ENCODE measurements at places on chromosomes 16 and 17.

DNA sequence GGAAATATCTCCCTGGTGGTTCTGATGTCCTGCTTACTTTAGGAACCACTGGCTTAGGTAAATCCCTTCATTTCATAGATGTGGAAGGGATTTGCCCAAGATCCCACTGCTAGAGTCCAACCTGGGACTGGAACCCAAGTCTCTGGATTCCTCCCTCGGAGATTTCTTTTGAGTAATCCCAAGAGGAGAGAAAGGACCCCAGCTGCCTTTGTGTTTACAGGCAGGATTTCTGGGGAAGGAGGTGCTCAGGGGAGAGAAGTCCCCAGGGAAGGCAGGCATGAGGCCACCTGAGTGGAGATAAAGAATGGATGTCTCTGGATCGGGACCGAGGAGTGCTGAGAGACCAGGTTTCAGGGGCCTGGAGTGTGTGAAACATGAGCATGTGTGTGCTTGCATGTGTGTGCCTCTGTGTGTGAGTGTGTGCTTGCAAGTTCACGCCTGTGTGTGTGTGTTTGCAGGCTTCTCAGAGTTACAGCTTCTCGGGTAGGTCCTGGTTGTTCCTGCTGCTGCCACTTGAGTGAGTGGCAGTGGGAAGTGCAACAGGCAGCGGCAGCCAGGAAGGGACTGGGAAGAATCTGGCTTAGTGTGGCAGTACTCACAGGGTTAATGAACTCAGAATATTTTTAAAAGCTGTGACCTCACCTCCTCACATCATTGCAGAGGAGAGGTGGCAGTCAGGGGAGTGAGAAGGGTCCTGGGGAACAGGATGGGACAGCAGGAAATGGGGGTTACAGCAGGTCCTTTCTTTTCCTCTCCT is 2.2 kb downstream of the KCNH6 start:
- no peak for DNase-seq

DNA sequence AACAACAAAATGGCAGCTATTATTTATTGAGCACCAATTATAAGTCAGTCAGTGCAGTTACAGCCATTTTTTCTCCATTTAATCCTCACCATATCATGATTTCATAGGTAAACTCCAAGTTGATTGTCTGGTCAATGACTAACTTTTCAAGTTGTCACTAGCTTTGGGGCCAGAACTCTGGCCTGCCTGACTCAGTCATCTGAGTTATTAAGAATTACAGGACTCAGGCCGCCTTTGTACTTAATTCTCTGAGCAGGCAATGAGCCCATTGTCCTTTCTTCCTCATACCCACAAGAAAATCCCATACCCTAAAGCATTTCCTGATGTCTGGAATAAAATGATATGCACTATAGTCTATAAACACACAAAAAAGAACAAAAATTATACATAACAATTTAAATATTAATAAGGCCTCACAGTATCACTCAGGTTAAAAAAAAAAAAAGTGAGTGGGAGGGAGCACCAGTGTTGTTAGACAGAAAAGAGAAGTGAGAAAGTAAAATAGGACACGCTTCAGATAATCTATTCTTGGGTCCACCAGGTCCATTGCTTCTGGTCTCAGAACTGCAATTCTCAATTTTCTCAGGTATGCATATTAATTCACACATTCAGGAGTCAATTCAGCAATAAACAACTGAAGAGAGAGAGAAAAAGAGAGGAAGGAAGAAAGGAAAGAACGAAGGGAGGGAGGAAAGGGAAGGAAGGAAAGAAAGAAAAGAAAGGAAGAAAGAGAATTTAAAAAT is 70.2 kb downstream of the SPAG9 start:
- DNase-seq: no peak

GRCh38 chr16:66874079-66874775 is 6.1 kb upstream of the PDP2 start:
- no peak for DNase-seq

- DNase-seq: no peak
Observed at GRCh38 chr16:35744726-35745125, 2285.3 kb downstream of the TP53TG3F start.

DNA sequence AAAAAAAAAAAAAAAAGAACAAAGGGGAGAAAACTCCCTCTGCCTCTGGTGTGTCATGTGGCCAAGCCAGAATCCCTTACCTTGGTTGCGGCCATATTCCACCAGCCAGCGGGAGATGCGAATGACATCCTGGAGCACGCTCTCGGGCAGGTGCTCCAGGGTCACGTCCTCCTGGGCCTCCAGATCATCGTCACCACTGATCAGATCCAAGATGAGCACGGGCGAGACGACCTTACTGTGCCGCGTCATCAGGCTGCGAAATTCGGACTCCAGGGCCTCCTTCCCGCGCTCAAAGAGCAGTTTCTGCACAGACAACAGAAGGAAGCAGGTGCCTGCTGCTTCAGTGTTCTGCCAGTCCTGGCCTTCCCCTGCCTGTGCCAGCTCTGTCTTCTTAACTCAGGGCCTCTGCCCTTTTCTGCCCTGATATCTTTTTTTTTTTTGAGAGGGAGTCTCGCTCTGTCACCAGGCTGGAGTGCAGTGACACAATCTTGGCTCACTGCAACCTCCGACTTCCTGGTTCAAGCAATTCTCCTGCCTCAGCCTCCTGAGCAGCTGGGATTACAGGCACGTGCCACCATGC is 5.8 kb downstream of the EXOC7 start:
- no peak for DNase-seq

- DNase-seq: no peak
Observed at GRCh38 chr16:16031401-16031800, 82.0 kb downstream of the ABCC1 start.

GRCh38 chr17:59666235-59666634 is 41.0 kb downstream of the PTRH2 start:
- no peak for DNase-seq

GRCh38 chr16:856811-857210 is 56.3 kb upstream of the GNG13 start:
- no peak for DNase-seq

DNA sequence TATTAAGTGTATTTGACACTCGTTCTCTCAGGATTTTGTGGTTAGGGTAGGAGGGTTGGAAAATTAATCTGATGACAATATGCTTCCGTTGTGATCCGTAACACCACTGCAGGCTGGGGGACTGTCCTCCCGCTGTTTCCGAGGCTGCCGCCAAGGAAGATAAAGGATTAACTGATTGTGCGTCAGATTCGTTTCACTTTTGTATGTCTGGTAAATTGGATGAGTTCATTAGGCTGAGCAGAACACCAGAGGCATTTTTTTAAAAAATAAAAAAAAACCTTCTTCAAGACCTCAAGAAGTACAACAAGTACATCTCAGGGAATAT is 486.7 kb upstream of the SALL1 start:
- DNase-seq: no peak

GRCh38 chr16:83051451-83051850 is 424.7 kb downstream of the CDH13 start:
- DNase-seq: no peak

DNA sequence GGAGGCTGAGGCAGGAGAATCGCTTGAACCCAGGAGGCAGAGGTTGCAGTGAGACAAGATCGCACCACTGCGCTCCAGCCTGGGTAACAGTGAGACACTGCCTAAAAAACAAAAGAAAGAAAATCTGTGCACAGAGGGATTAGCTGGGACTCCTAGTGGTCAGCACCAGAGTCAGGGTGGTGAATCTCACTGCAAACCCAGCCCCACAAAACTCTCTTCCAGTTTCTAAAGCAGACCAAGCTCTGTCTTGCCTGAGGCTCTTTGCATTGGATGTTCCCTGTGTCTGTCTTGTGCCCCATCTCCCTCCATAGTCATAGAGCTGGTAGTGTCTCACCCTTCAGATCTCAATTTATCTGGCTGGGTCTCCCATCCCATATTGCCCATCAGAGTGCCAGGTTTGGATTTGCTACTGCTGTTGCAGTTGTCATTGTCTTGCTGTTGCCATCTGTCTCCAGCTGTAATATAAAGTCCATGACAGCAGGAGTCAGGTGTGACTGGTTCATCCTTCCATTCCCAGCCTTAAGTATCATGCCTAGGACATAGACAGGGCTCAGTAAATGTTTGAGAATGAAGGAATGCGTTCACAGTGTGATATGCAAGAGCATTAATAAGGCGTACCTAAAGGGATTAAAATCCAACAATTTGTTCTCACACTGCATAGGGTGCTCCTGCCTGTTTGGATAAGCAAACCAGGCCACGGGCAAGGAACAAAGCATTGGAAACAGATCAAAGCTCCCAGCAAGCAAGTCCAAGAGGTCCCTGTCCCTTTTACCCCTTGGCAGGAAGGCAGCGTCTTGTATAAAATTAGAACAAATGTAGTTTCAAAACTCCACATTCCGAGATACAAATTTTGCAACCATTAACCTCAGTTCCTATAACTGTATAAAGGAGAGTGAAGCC is 614.6 kb upstream of the CDH5 start:
- no peak for DNase-seq

GRCh38 chr16:26644912-26645543 is 421.7 kb upstream of the C16orf82 start:
- no peak for DNase-seq

GRCh38 chr16:23374721-23375510 is 72.8 kb downstream of the SCNN1B start:
- DNase-seq: no peak

GRCh38 chr17:66580184-66580955 is 254.5 kb upstream of the CACNG5 start:
- no peak for DNase-seq

DNA sequence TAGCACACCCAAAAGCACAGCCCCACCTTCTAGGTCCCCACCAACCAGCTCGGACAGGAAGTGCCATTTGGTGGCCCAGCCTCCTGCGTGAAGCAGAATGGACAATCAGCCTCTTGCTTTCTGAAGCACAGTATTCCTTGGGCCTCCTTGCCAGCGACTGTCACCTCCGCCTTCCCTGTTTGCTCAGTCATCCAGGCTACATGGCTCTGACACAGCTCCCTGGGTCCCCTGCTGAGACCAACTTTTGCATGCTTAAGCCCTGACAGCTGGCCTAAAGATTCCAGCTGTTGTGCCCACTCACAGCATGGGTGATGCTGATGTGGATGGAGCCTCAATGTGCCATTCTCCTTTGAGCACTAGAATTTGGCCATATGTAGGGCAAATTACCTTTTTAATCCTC is 4.5 kb upstream of the CACNG5 start:
- no peak for DNase-seq

DNA sequence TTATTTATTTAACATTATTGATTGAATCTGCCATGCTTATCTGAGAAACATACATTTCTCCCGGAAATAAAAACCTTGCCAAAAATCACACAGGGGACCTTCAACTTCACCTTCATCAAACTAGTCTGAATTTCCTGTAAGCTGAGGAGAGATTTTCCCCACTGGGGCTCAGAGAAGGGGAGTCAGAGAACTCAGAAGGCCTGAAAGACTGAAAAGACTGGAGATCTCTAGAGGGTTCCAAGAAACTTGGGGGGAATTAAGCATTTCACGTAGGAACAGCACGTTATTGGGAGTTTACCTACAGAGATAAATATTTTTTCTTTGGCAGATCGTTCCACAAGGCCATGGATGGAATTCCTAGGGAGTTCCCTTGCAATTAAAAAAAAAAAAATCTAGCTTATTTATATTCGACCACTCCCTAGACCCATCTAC is 528 bp upstream of the NOL11 start:
- DNase-seq: no peak

- no peak for DNase-seq
Observed at GRCh38 chr17:75262112-75262606, 480 bp downstream of the MRPS7 start.

DNA sequence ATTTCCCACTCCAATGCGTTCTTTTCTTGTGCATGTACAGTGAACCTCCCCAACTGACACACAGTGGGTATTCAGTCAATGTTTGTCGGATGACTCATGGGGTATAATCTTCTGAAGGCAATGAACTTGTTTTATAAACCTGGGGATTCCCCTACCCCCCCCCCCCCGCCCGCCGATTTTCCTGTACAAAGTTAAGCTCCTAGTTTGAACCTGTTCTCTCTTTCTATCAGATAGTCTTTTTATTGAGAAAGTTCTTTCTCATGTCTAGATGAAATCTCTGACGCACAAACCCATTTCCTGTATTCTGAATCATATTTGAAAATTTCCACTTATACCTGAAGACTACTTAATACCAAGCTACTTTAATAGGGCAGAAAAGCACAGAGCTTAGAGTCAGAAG is 338.3 kb downstream of the CA10 start:
- no peak for DNase-seq

GRCh38 chr17:57490890-57491289 is 234.6 kb downstream of the MSI2 start:
- DNase-seq: no peak

DNA sequence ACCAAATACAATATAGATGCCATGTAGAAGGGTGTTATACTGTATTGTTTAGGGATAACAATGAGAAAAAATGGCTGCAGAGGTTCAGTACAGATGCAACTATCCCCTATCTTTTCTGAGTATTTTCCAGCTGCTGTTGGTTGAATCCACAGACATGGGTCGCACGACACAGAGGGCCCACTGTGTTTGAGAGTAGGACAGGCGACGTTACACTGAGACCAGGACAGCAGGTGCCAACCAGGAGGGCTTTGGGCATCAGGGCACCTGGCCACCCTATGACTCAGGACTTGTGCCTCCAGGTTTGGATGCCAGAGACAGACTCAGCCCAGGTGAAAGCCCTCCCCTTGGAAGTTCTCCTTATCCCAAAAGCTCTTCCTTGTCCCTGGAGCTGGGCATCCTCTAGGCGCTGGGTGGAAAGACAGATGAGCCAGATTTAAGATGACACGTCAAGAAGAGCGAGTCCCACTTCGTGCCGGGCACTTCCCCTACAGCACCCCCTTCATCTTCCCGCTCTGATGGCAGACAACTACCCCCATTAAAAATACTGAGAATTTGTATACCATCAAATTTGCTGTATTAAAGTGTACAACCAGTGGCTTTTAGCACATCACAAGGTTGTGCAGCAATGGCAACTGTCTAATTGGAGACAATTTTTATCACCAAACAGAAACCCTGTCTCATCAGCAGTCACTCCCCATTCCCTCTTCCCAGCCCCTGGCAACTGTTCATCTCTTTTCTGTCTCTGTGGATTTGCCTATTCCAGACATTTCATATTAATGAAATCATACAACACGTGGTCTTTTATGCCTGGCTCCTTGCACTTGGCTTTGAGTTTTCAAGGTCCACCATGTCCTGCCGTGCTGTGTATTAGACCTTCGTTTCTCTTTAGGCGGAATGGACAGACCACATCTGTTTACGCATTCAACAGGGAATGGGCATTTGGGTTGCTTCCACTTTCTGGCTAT is 30.6 kb downstream of the TNFRSF13B start:
- no peak for DNase-seq

DNA sequence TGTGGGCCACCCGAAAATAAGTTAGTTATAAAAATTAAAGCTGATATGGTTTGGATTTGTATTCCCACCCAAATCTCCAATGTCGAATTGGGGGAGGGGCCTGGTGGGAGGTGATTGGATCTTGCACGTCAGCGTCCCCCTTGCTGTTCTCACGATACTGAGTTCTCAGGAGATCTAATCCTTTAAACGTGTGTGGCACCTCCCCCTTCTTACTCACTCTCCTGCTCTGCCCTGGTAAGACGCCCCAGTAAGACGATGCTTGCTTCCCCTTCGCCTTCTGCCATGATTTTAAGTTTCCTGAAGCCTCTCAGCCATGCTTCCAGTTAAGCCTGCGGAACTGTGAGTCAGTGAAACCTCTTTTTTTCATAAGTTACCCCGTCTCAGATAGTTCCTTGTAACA is 35.4 kb downstream of the SYCE1L start:
- DNase-seq: no peak
